Activated CD8-positive, alpha-beta memory T cell treated with anti-CD3 and anti-CD28 coated beads, Interleukin-2, amount 10 ng/mL, durations not matched to agents 7 days and 5 days (primary cell): ENCODE measurements at places on chromosomes 12 and 14. TPM values are rescaled to one million over a fixed set of nuclear protein-coding genes. Genes with fewer than 3 reads are reported as not detected.

The CCDC38 gene
- 0.50 TPM for total RNA-seq

DNA sequence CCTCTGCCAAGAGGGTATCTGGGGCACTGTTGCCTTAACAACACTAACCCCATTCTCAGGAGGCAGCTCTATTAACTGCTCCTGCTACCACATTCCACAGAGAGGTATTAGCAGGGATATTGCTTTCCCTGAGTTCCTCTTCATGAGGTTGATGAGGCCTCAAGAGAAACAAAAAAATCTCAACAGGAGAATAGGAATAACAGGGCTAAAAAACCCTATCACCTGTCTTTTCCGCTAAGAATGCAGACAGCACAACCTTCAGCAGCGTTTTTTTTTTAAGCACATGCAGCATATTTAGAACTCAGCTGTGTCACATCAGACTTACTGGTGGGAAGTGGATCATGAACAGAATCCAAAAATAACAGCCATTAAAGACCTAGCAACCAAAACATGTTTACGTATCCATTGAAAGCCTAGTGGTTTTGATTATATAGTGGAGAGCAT is 29.2 kb downstream of the ATF7 start:
- H3K27me3 ChIP-seq, result no peaks in the 10 kb centered on the region
- no peak overlapping the region for H3K27ac ChIP-seq
- H3K36me3 ChIP-seq, result peaks cover 16% of the 10 kb centered on the region
- no peak overlapping the region for H3K4me3 ChIP-seq

The MFAP5 gene
- not detected for total RNA-seq

DNA sequence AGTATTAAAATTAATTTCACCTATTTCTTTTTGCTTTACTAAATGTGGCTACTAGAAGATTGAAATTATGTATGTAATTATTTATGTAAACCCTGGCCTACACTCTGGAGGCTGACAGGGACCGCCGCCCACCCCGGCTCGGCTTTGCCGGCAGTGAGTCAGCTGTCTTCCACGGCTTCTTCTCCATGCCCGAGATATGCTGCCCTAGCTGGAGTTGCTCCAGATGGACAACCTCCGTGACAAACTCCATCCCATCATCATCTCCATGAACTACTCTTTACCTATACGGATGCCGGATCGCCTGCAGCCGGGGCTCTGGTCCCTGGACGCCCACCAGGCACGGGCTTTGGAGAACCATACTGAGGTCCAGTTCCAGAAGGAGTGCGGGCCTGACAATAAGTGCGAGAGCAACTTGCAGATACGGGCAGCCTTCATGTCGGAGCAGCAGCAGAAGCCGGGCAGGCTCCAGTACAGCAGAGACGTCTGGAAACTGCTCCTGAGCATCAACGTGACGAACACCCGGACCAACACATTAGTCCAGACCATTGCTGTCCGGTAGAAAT is 86.9 kb upstream of the NID2 start:
- peaks cover 18% of the 10 kb centered on the region for H3K4me1 ChIP-seq
- no peak overlapping the region for H3K27ac ChIP-seq
- no peak for DNase-seq
- no peak overlapping the region for H3K4me3 ChIP-seq

GRCh38 chr12:122840580-122841513 is 5.6 kb downstream of the HIP1R start:
- no peaks in the 10 kb centered on the region for H3K36me3 ChIP-seq
- no peaks in the 10 kb centered on the region for H3K27me3 ChIP-seq
- no peak for DNase-seq
- H3K4me3 ChIP-seq, result no peak overlapping the region
- peaks cover 13% of the 10 kb centered on the region for H3K4me1 ChIP-seq
- H3K27ac ChIP-seq, result no peak overlapping the region

DNA sequence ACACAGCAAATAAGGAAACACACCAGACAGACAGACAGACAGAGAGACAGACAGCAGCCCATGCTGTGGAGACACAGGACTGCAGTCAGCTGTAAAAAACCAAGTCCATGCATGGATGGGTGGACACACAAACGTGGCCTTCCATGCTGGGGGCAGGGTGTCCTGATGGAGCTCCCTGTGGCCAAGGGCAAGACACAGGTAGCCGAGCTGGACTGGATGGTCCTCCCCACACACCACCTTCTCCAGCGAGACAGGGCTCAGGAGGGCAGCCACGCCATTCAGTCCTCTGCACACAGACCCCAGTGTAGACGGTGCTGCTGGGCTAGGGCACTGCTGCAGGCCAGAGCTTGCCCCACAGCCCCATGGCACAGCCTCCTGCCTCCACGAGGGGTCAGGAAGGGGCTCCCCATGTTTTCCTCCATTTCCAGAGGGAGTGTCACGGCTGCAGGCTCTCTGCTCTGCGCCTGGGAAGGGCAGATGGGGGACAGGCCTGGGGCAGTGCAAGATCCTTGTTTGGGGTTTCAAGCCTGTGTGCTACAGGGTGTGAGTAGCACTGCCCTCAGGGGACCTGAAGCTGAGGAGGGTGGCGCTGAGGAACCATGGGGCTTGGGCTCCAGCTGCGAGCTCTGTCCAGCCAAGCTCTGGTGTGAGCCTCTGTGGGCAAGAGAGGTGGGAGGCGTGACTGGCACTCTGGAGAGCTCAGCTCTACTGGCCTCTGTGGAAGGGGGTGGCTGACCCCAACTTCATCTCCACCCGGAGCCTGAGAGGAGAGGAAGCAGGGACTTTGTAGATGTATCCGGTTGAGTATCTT is 67.9 kb downstream of the GALNT9 start:
- DNase-seq, result no peak
- H3K4me1 ChIP-seq, result no peaks in the 10 kb centered on the region
- H3K4me3 ChIP-seq, result no peak overlapping the region
- H3K27ac ChIP-seq, result no peak overlapping the region
- no peaks in the 10 kb centered on the region for H3K36me3 ChIP-seq
- no peaks in the 10 kb centered on the region for H3K27me3 ChIP-seq

The NKX2-1 gene
- not detected for total RNA-seq

The KLRC2 gene
- 23.4 TPM for total RNA-seq

The FAR2 gene
- total RNA-seq, result 12.6 TPM

DNA sequence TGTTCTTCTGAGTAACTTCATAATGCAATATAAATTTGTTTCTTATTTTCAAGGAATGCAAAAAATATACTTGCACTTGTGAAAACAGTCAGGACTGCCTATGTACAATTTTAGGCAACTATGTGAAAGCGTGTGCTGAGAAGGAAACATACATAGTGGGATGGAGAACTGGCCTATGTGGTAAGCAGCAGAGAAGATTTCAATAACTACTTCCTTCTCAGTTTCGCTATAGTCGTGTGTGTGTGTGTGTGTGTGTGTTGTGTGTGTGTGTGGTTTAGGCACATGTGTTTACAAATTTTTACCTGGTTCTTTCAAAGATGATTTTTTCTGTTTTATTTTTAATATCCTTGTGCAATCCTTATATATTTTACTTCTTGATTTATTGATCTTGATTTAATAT is 211.8 kb downstream of the LRRK2 start:
- no peaks in the 10 kb centered on the region for H3K36me3 ChIP-seq
- H3K27ac ChIP-seq, result no peak overlapping the region
- no peaks in the 10 kb centered on the region for H3K27me3 ChIP-seq
- DNase-seq, result no peak

The LAG3 gene
- total RNA-seq, result 420 TPM

GRCh38 chr12:24661657-24662096 is 287.2 kb downstream of the BCAT1 start:
- DNase-seq, result no peak
- H3K4me3 ChIP-seq, result no peak overlapping the region
- H3K27me3 ChIP-seq, result peaks cover 2% of the 10 kb centered on the region
- no peaks in the 10 kb centered on the region for H3K4me1 ChIP-seq

The FAM186B gene
- total RNA-seq, result not detected

DNA sequence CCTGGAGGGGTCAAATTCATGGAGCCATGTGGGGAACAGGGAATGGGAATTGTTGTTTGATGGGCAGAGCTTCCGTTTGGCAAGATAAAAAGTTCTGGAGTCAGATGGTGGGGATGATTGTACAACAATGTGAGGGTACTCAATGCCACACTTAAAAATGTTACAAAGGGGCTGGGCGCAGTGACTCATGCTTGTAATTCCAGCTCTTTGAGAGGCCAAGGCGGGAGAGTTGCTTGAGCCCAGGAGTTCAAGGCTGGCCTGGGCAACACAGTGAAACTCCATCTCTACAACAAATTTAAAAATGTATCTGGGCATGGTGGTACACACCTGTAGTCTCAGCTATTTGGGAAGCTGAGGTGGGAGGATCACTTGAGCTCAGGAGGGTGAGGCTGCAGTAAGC is 66.0 kb upstream of the DIO3 start:
- no peak overlapping the region for H3K27ac ChIP-seq
- no peaks in the 10 kb centered on the region for H3K36me3 ChIP-seq
- no peak for DNase-seq
- peaks cover 6% of the 10 kb centered on the region for H3K27me3 ChIP-seq

- no peak overlapping the region for H3K27ac ChIP-seq
- H3K4me1 ChIP-seq, result no peaks in the 10 kb centered on the region
- peaks cover 45% of the 10 kb centered on the region for H3K27me3 ChIP-seq
Measured at GRCh38 chr14:24388474-24389179, 10.2 kb upstream of the NYNRIN start.

DNA sequence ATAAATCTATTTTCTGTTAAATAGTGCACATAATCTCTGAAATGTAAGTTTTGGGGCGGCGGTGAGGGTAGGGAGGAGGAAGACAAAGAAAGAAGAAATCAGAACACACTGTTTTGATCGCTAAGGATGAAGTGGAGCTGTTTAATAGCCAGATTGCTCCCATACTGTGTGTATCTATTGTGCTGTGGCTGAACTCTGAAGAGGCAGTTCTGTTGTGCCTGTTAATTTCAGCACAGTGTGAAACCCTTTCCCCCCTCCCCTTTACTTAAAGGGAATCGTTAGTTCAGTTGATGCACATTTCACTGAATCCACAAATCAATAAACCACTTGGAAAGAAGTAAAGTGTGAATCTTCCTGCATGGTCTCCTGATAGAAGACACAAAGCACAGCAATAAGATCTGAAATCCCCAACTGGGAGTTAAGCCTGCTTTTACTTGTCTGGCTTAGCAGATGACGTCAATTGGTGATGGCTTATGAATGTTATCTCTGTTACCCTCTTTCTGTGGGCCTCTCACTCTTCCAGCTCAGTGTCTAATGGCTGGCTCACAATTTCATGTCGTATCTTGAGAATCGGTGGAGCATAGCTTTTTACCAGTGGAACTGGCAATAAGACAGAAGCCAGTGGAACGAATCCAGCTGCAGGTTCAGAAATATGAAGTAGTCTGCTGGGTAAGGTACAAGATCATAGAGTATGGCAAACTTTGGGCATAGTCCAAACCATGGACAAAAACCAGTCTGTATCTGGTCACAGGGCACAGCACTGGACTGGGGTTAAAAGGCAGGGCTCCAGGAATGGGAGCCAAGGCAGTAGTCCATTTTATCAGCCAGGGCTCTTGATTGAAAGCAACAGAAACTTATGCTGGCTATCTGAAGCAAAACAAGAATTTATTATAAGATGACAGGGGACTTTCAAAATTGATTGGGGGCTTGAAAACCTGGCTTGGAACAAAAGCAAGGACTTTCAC is 413.5 kb upstream of the SEL1L start:
- H3K36me3 ChIP-seq, result no peaks in the 10 kb centered on the region
- H3K4me3 ChIP-seq, result no peak overlapping the region
- no peaks in the 10 kb centered on the region for H3K27me3 ChIP-seq
